ENCODE measurements at places on chromosomes 7 and 10.

- no peak for DNase-seq
These were observed 3.7 kb downstream of the VIM start for GRCh38 chr10:17231788-17232187.

GRCh38 chr7:127536741-127537140 lies 48.7 kb downstream of the GCC1 start:
- no peak for DNase-seq

DNA sequence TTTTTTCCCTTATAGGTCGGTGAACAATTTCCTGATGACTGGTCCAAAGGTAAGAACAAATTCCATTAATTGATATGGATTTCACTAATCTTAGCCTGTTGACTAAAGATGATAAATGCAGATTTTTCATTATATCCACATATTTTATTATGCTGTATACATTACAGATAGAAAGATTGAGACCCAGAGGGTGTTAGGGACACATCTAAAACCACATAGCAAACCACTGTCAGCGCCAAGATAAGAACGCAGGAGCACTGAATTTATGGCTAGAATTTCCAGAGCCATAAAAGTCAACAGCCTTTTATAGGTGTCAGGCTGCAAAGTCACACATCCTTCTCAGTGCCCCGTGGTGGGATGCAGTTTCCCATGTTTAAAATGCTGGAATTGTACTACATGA lies 16.2 kb downstream of the WNT8B start:
- DNase-seq = no peak

- DNase-seq = no peak
These were observed 151.1 kb upstream of the MKI67 start for GRCh38 chr10:128277267-128277840.

DNA sequence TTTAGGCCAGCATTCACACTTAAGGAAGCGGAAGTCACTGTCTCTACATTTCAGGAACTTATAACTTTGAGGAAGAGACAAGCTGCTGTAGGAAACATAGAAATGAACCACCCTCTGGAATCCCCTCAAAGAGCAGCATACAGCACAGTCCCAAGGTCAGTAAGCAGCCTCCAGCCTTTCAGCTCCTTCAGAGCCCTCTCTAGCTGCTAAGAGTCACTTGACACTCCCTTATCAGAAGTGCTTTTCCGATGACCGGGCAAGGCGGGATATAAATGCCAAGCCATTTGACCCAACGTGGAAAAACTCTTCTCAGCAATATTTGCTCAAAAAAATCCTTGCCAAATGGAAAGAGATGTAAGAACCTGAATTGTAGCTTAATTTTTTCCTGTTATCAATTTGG lies 1284.3 kb downstream of the XPNPEP1 start:
- DNase-seq = no peak

DNA sequence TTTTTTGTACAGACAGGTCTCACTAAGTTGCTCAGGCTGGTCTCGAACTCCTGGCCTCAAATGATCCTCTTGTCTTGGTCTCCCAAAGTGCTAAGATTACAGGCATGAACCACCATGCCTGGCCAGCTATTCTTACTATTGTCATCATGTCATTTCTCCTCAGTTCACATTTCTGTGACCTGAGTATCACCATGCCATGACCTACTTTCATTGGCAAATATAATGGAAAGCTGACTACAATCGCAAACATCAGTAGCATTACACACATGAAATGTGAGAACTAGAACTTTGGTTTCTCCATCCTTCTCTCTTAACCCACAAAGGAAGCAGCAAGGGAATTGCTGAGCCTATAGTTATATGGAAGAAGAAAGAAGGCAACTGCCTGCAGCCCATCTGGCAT lies 26.0 kb upstream of the WIPF3 start:
- no peak for DNase-seq

DNA sequence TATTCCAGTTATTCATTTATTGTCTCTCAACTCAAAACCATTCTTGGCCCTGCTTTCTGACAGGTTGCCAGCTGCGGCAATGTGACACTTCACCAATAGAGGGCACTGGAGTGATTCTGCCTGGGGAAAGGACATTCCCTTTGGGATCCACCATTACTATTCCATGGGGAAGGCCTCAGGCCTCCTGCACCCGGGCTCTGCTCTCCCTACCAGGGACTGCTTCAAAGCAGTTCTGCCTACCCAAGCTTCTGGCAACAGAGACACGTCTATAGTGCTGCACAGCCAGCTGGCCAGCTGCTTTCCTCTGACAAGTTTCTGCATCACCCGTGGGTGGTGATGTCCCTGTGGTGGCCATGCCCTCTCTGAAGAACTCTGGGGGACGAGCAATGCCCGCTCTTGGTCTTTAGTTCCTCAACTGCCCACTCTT lies 163.8 kb downstream of the ELMO1 start:
- DNase-seq = no peak

- no peak for DNase-seq
These were observed 729.9 kb upstream of the GALNT17 start for GRCh38 chr7:70402069-70402468.

GRCh38 chr7:114631249-114631822 lies 216.7 kb downstream of the FOXP2 start:
- DNase-seq = no peak

GRCh38 chr7:111113263-111114017 lies 22.5 kb downstream of the LRRN3 start:
- DNase-seq = no peak

GRCh38 chr10:103086261-103086660 lies 106.8 kb downstream of the NT5C2 start:
- no peak for DNase-seq

GRCh38 chr7:68752485-68753178 lies 845.6 kb upstream of the AUTS2 start:
- DNase-seq = no peak

- no peak for DNase-seq
These were observed 160.5 kb upstream of the FERD3L start for GRCh38 chr7:19305698-19306097.

- DNase-seq = no peak
These were observed 43.9 kb upstream of the GSAP start for GRCh38 chr7:77460057-77460486.

- DNase-seq = no peak
These were observed 15.6 kb downstream of the ZRANB1 start for GRCh38 chr10:124957404-124957947.
